ENCODE measurements at places on chromosomes 11 and 22.
A peak's percentile ranks its signal among the peaks of the same experiment; 100 is the strongest.

DNA sequence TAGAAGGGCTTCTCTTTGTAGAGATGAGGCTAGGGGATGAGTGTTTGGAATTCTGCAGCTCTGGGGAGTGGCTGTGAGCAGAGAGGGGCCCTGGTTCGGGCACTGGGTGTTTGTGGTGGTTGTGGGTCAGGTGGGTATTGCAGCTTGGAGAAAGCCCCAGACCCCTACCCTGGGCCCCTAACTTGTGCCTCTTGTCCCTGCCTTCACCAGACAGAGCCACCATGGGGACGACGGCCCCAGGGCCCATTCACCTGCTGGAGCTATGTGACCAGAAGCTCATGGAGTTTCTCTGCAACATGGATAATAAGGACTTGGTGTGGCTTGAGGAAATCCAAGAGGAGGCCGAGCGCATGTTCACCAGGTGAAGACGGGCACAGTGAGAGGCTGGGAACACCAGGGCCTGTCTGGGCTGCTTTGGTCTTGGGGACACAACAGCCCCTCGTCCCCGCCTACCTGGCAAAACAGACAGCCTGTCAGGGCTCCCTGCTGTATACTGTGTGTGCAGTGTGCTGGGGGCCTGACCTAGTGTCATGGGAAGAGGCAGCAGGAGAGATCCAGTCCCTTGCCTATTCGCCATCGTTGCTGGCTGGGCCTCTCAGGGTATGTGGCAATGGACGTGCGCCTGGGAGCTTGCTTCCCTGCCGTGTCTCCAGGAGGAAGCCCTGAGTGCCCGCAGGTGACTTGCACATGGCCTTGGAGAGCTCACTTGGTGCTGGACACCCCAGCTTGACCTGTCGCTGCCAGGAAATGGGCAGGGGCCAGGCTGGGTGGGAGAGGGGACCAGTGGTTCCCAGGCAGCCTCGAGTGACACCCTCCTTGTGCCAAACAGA lies 4.3 kb downstream of the INCENP start:
- DNase-seq, result no peak

GRCh38 chr22:46159212-46159611 lies 8.9 kb downstream of the PPARA start:
- no peak for DNase-seq

GRCh38 chr11:57639321-57640067 lies 10.2 kb downstream of the YPEL4 start:
- DNase-seq, result peak; percentile 35

DNA sequence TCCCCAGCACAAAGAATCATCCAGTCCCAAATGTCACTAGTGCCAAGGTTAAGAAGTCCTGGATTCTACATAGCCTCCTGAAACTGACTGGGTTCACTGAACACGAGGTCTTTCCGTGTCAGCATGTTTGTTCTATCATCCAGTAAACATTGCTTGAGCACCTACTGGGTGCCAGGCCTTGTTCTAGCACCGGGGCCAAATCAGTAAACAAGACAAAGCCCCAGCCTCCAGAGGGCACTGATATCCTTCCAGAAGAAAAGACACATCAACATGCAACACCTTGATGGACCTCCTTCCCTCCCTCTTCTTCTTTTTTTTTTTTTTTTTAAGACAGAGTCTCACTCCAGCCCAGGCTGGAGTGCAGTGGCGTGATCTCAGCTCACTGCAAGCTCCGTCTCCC lies 26.9 kb downstream of the TPST2 start:
- DNase-seq, result no peak

GRCh38 chr11:22624742-22625447 lies 728 bp downstream of the FANCF start:
- peak; percentile 82 for DNase-seq

- DNase-seq, result no peak
Observed at GRCh38 chr11:19973136-19973635, 187.1 kb downstream of the DBX1 start.
